ENCODE measurements at places on chromosomes 1 and 21.

- no peak for DNase-seq
Measured at GRCh38 chr1:168991667-168992475, 114.6 kb upstream of the ATP1B1 start.

DNA sequence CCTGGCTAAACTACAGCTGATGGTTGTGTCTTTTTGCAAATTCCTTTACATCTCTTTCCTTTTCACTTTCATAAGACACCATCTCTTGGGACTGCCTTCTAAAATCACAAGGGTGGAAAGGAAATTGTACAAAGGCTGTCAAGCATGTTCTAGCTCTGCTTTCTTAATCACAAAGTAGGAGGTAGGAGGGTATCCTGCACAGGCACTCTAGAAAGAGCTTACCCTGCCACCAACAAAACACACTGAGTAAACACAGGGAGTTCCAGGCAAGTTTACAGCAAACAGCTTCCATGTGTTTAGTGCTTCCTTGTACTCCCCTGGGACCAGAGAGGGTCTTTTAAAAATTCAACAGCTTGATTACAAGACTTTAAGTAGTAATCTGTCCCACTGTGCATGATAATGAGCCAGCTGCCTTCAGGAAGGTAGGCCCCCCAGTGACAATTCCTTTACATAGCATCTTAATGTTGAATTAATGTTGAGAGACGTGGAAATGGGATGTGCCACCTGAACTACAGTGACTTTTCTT is 2.4 kb downstream of the PLPP3 start:
- DNase-seq: peak; percentile 30

GRCh38 chr21:35059742-35060141 is 10.6 kb upstream of the RUNX1 start:
- peak; percentile 77 for DNase-seq

DNA sequence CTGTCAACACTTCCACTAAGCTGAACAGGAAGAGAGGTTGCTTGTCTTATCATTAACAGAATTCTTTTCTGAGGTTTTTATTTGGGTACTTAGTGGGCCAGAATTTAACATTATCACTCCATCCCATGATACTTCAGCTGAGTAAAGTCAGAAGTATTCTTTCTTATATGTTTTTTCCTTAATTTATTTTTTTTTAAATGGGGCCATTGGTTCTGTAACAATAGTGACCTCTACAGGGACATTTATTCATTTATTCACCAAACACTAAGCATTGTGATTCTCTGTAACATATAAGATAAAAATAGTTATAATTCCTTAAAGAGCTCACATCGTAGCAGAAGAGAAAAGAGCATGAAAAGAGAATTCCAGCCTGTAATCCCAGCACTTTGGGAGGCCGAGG is 9.8 kb downstream of the GREM2 start:
- DNase-seq: peak; percentile 50

- peak; percentile 70 for DNase-seq
Measured at GRCh38 chr1:36156329-36157114, 562 bp downstream of the MAP7D1 start.

All from fibroblast of lung (primary cell).